ENCODE measurements at places on chromosomes 4 and X.

- DNase-seq, result no peak
These were observed 4.5 kb upstream of the PLCXD1 start for GRCh38 chrX:276581-277201.

DNA sequence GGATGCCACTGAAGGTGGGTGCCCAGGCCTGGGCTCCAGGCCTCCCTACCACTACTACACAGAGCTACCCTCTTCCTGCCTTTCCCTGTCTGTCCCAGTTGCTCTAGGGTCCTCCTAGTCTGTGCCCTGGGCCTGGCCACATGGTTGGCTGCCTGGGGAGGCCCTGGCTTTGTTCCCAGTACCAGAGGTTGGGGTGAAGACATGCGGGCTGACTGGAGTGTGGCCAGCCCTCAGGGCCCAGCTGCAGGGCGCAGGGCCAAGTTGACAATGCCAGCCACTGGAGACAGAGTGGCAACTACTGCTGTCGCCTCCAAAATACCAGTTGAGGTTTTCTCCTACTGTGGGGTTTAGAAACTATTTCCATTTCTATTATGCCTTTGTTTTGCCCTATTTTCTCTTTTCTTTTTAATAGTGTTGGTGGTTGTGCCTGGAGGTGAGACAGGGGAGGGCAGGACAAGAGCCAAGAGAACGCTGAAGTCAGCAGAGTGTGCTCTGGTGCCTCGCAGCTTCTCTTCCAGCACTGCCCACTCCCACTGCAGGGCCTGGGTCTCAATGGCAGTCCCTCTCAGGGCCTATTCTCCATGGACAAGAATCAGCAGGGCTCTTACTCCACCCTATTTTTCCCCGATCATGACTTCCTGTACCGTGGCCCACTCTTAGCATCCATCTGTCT lies 32.2 kb upstream of the XPNPEP2 start:
- no peak for DNase-seq

DNA sequence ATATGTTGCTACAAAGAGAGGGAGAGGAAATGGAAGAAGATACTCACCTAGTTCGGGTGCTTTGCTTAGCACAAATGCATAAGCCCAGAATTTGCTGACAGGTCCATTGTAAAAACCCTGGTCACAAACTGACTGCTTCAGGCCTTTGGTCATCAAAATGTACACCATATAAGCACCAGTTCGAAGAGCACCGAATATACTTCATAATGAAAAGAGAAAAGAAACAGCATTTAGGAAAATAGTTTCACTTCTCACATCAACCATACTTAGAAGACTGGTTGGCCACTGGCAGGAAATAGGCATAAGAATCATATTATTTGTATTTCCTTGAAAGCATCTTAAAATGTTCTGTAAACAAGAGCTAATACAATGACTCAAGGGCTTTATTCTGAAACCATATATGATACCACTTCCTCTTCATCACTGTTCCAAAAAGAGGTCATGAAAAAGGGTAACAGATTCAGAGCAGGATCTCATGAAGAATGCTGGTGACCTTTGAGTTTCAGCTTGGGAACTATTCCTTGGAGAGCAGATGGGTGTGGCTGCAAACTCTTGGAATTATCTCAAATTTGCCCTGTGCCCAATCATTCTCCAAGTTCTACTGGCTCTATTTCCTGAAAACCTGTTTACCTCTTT lies 138.7 kb downstream of the ELOVL6 start:
- no peak for DNase-seq

GRCh38 chr4:162865102-162865501 lies 301.6 kb downstream of the NAF1 start:
- no peak for DNase-seq

DNA sequence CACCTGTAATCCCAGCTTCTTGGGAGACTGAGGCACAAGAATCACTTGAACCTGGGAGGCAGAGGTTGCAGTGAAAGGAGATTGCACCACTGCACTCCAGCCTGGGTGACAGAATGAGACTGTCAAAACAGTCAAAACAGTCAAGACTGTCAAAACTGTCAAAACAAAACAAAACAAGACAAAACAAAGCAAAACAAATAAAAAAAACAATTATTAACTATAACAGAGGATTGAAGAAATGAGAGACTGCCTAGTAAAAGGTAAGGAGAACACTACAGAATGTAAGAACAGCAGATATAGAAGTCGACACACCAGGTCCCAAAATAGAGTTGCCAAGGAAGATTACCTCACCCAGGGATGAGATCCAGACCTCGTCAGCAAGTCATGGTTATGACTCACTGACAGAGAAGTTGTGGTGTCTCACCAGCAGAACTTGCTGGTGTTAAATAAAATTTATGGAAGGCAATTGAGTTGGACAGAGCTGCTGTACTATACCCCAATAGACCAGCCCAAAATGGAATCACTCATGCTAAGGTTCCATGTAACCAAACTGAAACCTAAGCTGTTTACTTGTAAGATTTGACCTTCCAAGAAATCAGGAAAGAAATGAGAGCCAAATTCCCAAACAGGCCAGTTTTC lies 32.1 kb upstream of the GK start:
- no peak for DNase-seq

DNA sequence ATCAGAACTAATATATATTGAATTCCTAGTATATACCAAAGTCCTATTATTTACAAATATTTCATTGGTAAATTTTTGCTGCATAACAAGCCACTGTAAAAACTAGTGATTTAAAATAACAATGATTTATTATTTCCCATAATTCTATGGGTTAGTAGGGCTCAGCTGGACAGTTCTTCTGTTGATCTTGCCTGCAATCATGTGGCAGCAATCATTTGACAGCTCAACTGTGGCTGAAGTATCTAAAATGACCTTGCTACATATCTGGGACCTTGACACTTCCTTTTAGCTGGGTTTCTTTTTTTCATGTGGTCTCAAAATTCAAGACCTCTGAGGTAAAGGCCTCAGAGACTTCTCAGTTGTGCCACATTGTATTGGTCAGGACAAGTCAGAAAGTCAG lies 598.5 kb upstream of the PITX2 start:
- no peak for DNase-seq

- no peak for DNase-seq
These were observed 29.8 kb upstream of the CCNG2 start for GRCh38 chr4:77127215-77127614.

DNA sequence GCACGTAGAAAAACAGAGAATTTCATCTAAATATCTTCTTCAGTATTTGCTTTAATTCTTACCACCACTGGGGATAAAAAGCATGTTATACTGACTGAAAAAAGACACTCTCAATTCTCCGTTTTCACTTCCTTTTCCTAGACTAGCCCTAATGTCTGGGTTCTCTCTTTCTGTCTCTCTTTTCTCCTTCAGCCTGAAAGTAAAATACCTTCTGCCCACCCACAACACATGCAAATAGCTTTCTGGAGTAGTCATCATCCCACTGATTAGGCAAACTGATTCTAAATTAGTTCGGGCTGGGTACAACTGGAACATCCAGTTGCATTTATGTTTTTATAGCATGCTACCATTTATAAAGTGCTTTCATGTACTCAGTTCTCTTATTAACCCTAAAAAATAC lies 142.4 kb upstream of the ANKRD50 start:
- no peak for DNase-seq

- DNase-seq, result no peak
These were observed 317.0 kb upstream of the ANXA10 start for GRCh38 chr4:167775375-167775774.

DNA sequence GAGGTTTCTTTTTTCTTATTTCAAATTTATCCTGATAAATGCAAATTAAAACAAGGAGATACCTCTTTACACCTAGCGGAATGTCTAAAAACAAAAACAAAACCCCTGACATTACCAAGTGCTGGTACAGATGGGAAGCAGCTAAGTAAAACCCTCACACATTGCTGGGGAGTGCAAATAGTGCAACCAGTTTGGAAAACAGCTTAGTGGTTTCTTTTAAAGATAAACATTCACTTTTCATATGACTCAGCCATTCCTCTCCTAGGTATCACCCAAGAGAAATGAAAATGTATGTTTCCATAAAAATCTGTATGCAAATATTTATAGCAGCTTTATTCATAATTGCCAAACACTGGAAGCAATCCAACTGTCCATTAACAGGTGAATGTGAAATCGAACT lies 84.1 kb upstream of the HELT start:
- no peak for DNase-seq
